ENCODE measurements at places on chromosomes 16 and 17.

DNA sequence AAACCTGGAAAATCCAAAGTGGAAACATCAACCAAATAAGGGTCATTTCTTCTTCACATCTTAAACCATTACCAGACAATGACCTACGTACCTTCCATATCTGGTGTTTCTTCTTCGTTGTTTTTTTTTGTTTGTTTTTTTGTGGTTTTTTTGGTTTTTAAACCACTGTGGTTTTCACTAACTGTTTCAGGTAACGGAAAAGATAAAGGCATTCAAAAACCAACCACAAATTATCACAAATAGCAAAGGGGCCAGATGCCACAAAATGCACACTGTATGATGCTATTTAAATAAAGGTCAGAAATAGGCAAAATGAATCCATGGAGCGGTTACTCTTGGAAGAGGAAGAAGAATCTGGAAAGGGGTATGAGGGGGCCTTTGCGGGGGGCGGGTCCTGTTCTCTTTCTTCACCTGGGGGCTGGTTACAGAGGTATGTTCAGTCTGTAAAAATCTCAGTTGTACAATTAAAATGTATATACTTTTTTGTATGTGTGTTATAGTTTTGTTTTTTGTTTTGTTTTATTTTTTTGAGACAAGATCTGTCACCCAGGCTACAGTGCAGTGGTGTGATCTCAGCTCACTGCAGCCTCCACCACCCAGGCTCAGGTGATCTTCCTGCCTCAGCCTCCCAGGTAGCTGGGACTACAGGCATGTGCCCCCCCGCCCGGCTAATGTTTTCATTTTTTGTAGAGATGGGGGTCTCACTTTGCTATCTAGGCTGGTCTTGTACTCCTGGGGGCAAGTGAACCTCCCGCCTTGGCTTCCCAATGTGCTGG lies 29.6 kb downstream of the LITAF start:
- no peak for DNase-seq

DNA sequence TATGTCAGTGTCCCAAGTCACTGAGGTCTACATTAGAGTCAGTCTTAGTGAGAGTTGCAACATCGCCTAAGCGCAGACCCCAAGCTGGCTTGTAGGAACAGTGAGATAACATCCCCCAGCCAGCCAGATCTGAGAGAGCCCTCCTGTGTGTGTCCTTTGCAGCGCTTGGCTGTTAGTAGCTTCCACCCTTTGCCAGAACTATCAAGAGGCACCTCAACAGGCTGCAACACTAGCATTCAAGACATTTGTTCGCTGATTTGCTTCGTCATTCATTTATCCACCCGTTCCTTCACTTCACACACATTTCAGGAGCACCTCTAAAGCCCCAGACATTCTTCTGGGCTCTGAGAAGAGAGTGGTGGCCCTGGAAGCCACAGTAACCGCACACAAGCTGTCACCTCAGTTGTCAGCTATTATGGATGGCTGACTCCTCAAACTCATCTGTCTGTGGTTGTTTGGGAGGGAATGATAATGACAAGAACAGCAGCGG lies 289.6 kb downstream of the WWOX start:
- no peak for DNase-seq

DNA sequence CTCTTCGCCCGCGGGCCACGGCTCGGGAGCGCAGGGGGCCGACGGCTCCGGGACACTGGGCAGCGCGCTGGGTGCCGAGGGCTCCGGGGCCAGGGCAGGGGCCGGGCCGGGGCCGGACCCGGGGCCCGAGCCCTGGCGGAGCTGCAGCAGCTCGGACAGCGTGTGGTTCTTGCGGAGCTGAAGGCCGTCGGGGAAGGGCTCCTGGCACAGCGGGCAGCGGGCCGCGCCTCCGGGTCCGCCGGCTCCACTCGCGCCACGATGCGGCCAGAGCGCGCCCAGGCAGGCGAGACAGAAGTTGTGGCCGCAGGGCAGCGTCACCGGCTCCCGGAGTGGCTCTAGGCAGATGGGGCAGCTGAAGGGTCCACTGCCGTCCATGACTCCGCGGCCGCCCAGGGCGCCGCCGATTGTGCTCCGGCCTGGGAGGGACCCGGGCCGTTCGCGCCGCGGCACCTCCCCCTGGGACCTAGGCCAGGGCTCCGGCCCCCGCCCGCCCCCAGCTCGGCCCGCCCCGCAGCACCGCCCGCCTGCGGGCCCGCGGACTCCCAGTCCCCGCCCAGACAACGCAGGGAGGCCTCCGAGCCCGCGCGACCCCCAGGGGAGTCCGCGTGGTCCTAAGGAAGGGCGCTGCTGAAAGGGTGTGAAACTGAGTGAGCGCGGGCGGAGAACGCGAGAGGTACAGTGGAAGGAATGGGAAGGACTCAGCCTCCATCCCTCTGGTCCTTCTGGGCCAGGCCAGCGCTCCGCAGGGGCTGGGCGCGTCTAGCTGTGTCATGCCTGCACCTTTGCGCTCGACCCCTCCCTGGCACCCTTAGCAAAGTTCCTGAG lies at the start of gene TRIM47:
Gene TRIM47 (minus strand): TSS at position 408 of the 825 bp plus-strand sequence. CDS start 33 bp downstream, at position 375.
- DNase-seq: peak; percentile 71

- no peak for DNase-seq
Measured at GRCh38 chr16:73794994-73795393, 501.6 kb upstream of the PSMD7 start.

GRCh38 chr17:34442387-34443111 lies 79.5 kb upstream of the CCL1 start:
- no peak for DNase-seq

GRCh38 chr17:56893503-56893902 lies 20.3 kb downstream of the TRIM25 start:
- no peak for DNase-seq

- DNase-seq: no peak
Measured at GRCh38 chr17:70271200-70271599, 101.9 kb downstream of the KCNJ2 start.

GRCh38 chr17:68570526-68570925 lies 30.6 kb downstream of the FAM20A start:
- DNase-seq: peak; percentile 36

- no peak for DNase-seq
Measured at GRCh38 chr17:733743-734142, 1.3 kb downstream of the TLCD3A start.

DNA sequence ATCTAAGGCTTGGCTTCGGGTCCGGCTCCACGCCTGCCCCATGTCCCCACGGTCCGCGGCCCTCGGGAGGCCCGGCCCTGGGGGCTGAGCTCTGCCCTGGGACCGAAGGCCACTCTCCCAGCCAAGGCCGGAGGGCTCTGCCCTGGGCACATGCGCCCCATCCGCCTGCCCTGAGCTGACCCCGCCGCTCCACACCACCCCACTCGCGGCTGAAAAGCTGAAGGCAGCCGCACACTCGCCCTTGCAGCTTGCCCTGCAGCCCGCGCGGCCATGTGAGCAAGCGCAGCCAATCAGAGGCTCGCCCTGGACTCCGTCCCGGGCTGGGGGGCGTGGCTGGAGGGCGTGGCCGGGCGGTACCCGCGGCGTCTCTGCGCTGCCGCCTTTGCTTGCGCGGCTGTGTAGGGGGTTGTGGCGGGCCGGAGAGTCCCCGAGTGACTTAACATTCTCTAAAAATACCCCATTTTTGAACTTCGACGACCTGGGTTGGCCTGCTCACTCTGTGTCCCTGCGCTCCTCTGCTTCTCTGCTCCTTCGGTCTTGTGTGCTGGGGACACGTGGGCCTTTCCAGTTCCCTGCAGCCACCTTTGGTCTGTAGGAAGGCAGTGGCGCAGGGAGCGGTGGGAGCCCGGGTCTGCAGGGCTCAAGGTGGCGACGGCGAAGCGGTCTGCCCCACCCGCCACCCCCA lies 8.8 kb upstream of the MAP2K3 start:
- peak; percentile 94 for DNase-seq

GRCh38 chr16:11078812-11079459 lies 134.6 kb downstream of the CLEC16A start:
- no peak for DNase-seq

All from suppressor macrophage treated with lipopolysaccharide for 1 hour (primary cell).